ENCODE measurements at places on chromosomes 2 and 18. TPM values are rescaled to one million over a fixed set of nuclear protein-coding genes. Genes with fewer than 3 reads are reported as not detected.
A peak's percentile ranks its signal among the peaks of the same experiment; 100 is the strongest.

ADRA2B gene
- not detected for total RNA-seq

DNAJC5G gene
- total RNA-seq = not detected

SLC9A4 gene
- not detected for total RNA-seq

MREG gene
- 1.9 TPM for total RNA-seq

MEIS1 gene
- 4.2 TPM for total RNA-seq

RGPD3 gene
- 0.39 TPM for total RNA-seq

DCC gene
- not detected for total RNA-seq

CYS1 gene
- 21.3 TPM for total RNA-seq

TP53I3 gene
- total RNA-seq = 19.6 TPM

- peak; percentile 28 for DNase-seq
- H3K36me3 ChIP-seq = no peaks in the 10 kb centered on the region
- no peak overlapping the region for H3K4me3 ChIP-seq
- peaks cover 31% of the 10 kb centered on the region for H3K4me1 ChIP-seq
- no peak overlapping the region for H3K27ac ChIP-seq
- H3K27me3 ChIP-seq = no peaks in the 10 kb centered on the region
These were observed 107.4 kb upstream of the ID2 start for GRCh38 chr2:8574196-8575037.

GRCh38 chr2:31558401-31559295, 22.1 kb downstream of the SRD5A2 start:
- H3K4me1 ChIP-seq = no peaks in the 10 kb centered on the region
- no peak for DNase-seq
- no peaks in the 10 kb centered on the region for H3K36me3 ChIP-seq
- no peak overlapping the region for H3K4me3 ChIP-seq

DNA sequence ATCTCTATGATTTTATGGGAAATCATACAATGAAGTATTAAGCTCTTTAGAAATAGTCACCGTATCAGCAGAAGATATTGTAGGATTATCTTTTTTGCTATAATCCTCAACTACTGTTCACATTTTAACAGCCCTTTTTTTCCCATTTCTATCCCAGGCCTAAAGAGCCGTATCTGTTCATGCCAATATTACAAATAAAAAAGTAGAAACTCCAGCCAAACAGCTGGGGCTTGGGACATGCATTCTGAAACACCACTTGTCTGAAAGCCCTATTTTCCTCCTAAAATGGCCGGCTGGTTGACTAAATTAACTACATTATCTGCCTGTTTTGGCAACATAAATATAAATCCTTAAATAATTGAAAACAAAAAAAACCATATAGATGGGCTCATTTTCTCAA, 477.8 kb downstream of the CDH2 start:
- no peak overlapping the region for H3K27ac ChIP-seq
- H3K36me3 ChIP-seq = no peaks in the 10 kb centered on the region
- no peak overlapping the region for H3K4me3 ChIP-seq
- no peaks in the 10 kb centered on the region for H3K27me3 ChIP-seq
- DNase-seq = no peak

- peaks cover 7% of the 10 kb centered on the region for H3K36me3 ChIP-seq
- H3K27ac ChIP-seq = 0 out of 2 replicates have a peak overlapping the region, but pooled peaks have one; percentile 3
- H3K4me3 ChIP-seq = no peak overlapping the region
- peaks cover 29% of the 10 kb centered on the region for H3K4me1 ChIP-seq
- peak; percentile 75 for DNase-seq
These were observed 118.5 kb upstream of the ALPP start for GRCh38 chr2:232260075-232260474.

- no peak overlapping the region for H3K27ac ChIP-seq
- peaks cover 11% of the 10 kb centered on the region for H3K4me1 ChIP-seq
- DNase-seq = no peak
- H3K36me3 ChIP-seq = peaks cover 5% of the 10 kb centered on the region
These were observed 32.3 kb downstream of the RALBP1 start for GRCh38 chr18:9507565-9508088.

DNA sequence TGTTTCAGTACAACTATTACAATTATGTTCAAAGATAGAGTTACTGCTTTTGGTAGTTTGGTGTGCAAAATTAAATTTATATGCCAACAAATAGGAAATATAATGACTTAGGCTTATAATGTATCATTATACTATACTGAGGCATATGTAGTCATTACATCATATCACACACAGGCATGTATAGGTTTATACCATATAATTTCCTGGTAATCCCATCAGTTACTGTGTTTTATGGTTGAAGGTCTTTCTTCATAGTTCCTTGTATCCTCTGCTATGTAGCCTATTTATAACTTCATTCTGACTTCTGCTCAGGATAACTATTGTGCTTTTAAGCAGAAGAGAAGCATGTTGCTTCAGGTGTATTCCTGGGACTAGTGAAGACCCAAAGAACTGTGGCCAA, 110.5 kb downstream of the ZNF407 start:
- DNase-seq = no peak
- H3K27ac ChIP-seq = no peak overlapping the region
- H3K27me3 ChIP-seq = no peaks in the 10 kb centered on the region
- no peaks in the 10 kb centered on the region for H3K4me1 ChIP-seq
- H3K36me3 ChIP-seq = no peaks in the 10 kb centered on the region
- H3K4me3 ChIP-seq = no peak overlapping the region

DNA sequence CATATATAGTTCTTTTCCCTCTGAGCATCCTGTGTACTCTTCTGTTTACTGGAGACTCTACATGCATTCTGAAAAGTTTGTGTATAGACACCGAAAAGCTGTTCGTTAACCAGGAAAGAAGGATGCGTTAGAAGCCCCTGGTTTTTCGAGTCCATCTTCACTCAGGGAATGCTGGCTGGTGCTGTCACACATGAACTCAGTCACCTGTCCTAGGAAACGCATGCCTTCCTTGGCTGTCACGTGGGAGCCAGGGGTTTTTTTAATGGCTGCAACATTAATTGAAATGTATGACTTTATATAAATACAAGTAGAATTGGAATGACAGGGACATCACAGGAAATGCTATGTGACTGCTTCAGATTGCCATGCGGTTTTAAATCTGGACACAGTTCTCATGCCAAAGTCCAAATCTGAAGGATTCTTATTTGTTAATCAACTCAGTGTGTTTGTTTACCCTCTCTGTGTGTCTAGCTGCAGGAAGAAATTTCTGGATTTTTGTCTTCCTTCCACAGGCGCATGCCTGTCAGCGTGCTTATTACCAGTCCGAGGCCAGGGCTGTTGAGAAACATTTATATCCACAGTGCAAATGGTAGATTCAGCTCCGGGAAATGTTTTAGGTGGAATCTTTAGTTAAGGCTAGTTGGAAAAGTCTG, 2.6 kb downstream of the RAMP1 start:
- H3K4me3 ChIP-seq = no peak overlapping the region

- DNase-seq = no peak
- no peak overlapping the region for H3K27ac ChIP-seq
- H3K4me1 ChIP-seq = no peaks in the 10 kb centered on the region
- H3K27me3 ChIP-seq = no peaks in the 10 kb centered on the region
- H3K36me3 ChIP-seq = no peaks in the 10 kb centered on the region
- H3K4me3 ChIP-seq = no peak overlapping the region
These were observed 55.5 kb downstream of the MTHFD2 start for GRCh38 chr2:74253971-74254310.

- H3K4me3 ChIP-seq = no peak overlapping the region
- H3K4me1 ChIP-seq = peaks cover 72% of the 10 kb centered on the region
- peak; percentile 73 for DNase-seq
- no peaks in the 10 kb centered on the region for H3K27me3 ChIP-seq
- H3K27ac ChIP-seq = peak overlapping the region; percentile 63
These were observed 110.6 kb upstream of the SIX2 start for GRCh38 chr2:45119855-45120254.

- no peak overlapping the region for H3K4me3 ChIP-seq
- no peaks in the 10 kb centered on the region for H3K36me3 ChIP-seq
- no peak for DNase-seq
- no peak overlapping the region for H3K27ac ChIP-seq
- H3K4me1 ChIP-seq = peaks cover 20% of the 10 kb centered on the region
These were observed 59.0 kb downstream of the ANKRD44 start for GRCh38 chr2:197251576-197251975.

- H3K36me3 ChIP-seq = no peaks in the 10 kb centered on the region
- no peak for DNase-seq
- H3K27ac ChIP-seq = no peak overlapping the region
- H3K4me1 ChIP-seq = peaks cover 7% of the 10 kb centered on the region
- no peaks in the 10 kb centered on the region for H3K27me3 ChIP-seq
These were observed 29.6 kb upstream of the DSC3 start for GRCh38 chr18:31072175-31072574.

- no peaks in the 10 kb centered on the region for H3K27me3 ChIP-seq
- H3K36me3 ChIP-seq = no peaks in the 10 kb centered on the region
- no peaks in the 10 kb centered on the region for H3K4me1 ChIP-seq
- DNase-seq = no peak
These were observed 10.7 kb downstream of the COL4A4 start for GRCh38 chr2:227153307-227153706.

- no peaks in the 10 kb centered on the region for H3K27me3 ChIP-seq
- H3K4me3 ChIP-seq = no peak overlapping the region
- H3K36me3 ChIP-seq = no peaks in the 10 kb centered on the region
- H3K4me1 ChIP-seq = peaks cover 5% of the 10 kb centered on the region
- no peak overlapping the region for H3K27ac ChIP-seq
These were observed 57.4 kb downstream of the C18orf54 start for GRCh38 chr18:54415086-54415485.

Data from SJSA1 (cell line).